ENCODE measurements at places on chromosomes 7 and 10. TPM values are rescaled to one million over a fixed set of nuclear protein-coding genes. Genes with fewer than 3 reads are reported as not detected.

- no peaks in the 10 kb centered on the region for H3K36me3 ChIP-seq
- no peaks in the 10 kb centered on the region for H3K27me3 ChIP-seq
- no peak for DNase-seq
- peak overlapping the region; percentile 5 for H3K27ac ChIP-seq
These were observed 14.1 kb downstream of the LAT2 start for GRCh38 chr7:74223711-74224510.

GRCh38 chr7:7416031-7416858 is 119.4 kb downstream of the COL28A1 start:
- H3K27ac ChIP-seq, result no peak overlapping the region
- no peaks in the 10 kb centered on the region for H3K27me3 ChIP-seq
- no peaks in the 10 kb centered on the region for H3K36me3 ChIP-seq
- H3K4me3 ChIP-seq, result no peak overlapping the region

PNLIPRP2 gene
- 1.00 TPM for total RNA-seq

DNA sequence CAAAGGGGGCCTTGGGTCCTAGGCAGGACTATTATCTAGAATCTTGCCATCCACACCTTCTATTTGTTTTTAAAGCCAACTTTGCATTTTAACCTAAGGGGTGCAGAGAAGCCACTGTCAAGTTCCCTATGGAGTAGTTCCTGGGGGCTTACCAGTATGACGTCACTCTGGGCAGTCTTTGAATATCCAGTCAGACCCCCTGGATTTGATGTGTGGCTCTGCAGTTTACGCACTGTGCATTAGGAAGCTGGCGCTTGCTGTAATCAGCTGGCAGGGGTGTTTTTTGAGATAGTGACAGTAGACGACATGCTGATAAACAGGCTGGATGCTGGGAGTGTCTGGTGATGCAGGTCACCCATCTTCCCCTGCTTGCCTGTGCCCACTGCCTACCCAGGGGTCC is 892.7 kb upstream of the ZNF722 start:
- H3K27ac ChIP-seq, result no peak overlapping the region
- no peak overlapping the region for H3K4me3 ChIP-seq
- DNase-seq, result no peak
- no peaks in the 10 kb centered on the region for H3K4me1 ChIP-seq

SFTPA1 gene
- not detected for total RNA-seq

CNNM1 gene
- not detected for total RNA-seq

- DNase-seq, result no peak
- H3K4me3 ChIP-seq, result no peak overlapping the region
- H3K27ac ChIP-seq, result no peak overlapping the region
- H3K27me3 ChIP-seq, result no peaks in the 10 kb centered on the region
- no peaks in the 10 kb centered on the region for H3K36me3 ChIP-seq
These were observed 76.0 kb downstream of the SPDYE5 start for GRCh38 chr7:75567948-75568595.

- peak; percentile 24 for DNase-seq
- H3K4me1 ChIP-seq, result no peaks in the 10 kb centered on the region
- peaks cover 3% of the 10 kb centered on the region for H3K27me3 ChIP-seq
- no peak overlapping the region for H3K27ac ChIP-seq
These were observed 25.7 kb downstream of the C10orf71 start for GRCh38 chr10:49324711-49325110.

TWIST1 gene
- total RNA-seq, result not detected

PLEKHS1 gene
- total RNA-seq, result not detected

SEMA3C gene
- 25.8 TPM for total RNA-seq

GRCh38 chr7:38535073-38535472 is 96.1 kb downstream of the AMPH start:
- no peak overlapping the region for H3K27ac ChIP-seq
- no peaks in the 10 kb centered on the region for H3K4me1 ChIP-seq
- no peak overlapping the region for H3K4me3 ChIP-seq
- no peaks in the 10 kb centered on the region for H3K27me3 ChIP-seq
- H3K36me3 ChIP-seq, result no peaks in the 10 kb centered on the region
- DNase-seq, result no peak

TMEM176A gene
- 49.6 TPM for total RNA-seq

- H3K36me3 ChIP-seq, result no peaks in the 10 kb centered on the region
- peaks cover 17% of the 10 kb centered on the region for H3K4me1 ChIP-seq
- H3K27ac ChIP-seq, result no peak overlapping the region
- H3K27me3 ChIP-seq, result no peaks in the 10 kb centered on the region
These were observed 16.7 kb downstream of the NOS3 start for GRCh38 chr7:151007469-151007898.

- no peak overlapping the region for H3K4me3 ChIP-seq
- no peaks in the 10 kb centered on the region for H3K36me3 ChIP-seq
- DNase-seq, result no peak
- H3K4me1 ChIP-seq, result no peaks in the 10 kb centered on the region
- H3K27me3 ChIP-seq, result no peaks in the 10 kb centered on the region
These were observed 571.1 kb downstream of the GRID1 start for GRCh38 chr10:85795460-85795859.

GRCh38 chr7:107045195-107045960 is 873 bp downstream of the PRKAR2B start:
- DNase-seq, result no peak
- H3K4me1 ChIP-seq, result peaks cover 4% of the 10 kb centered on the region
- H3K27ac ChIP-seq, result no peak overlapping the region
- peaks cover 2% of the 10 kb centered on the region for H3K27me3 ChIP-seq
- peak overlapping the region; percentile 47 for H3K4me3 ChIP-seq

- H3K27ac ChIP-seq, result no peak overlapping the region
- H3K4me1 ChIP-seq, result no peaks in the 10 kb centered on the region
- H3K36me3 ChIP-seq, result no peaks in the 10 kb centered on the region
- no peak for DNase-seq
These were observed 26.3 kb downstream of the DENND11 start for GRCh38 chr7:141675436-141676215.

TPK1 gene
- total RNA-seq, result 72.0 TPM

- H3K36me3 ChIP-seq, result no peaks in the 10 kb centered on the region
- no peak for DNase-seq
- no peak overlapping the region for H3K27ac ChIP-seq
These were observed 119.5 kb downstream of the BAMBI start for GRCh38 chr10:28796606-28797512.

DNA sequence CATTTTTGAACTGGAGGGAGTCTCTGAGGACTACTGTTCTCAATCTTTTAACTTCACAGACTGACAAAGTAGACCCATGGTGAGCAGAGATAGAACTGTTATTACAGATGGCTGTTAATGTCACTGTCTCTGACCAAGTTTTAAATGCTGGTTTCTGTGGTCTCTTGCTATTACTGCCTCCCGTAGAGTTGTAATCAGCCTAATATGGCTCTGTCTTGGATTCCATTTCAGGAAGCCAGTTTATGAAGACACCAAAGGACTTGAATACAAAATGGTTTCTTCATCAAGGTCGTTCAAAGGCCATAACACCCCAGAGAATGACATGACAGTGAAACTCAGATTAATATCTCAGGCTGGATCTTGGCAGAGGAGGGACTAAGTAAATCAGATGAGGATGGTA is 3.9 kb downstream of the SFRP4 start:
- H3K4me1 ChIP-seq, result peaks cover 4% of the 10 kb centered on the region
- H3K27ac ChIP-seq, result no peak overlapping the region
- DNase-seq, result no peak
- H3K36me3 ChIP-seq, result no peaks in the 10 kb centered on the region
- H3K27me3 ChIP-seq, result no peaks in the 10 kb centered on the region

DNA sequence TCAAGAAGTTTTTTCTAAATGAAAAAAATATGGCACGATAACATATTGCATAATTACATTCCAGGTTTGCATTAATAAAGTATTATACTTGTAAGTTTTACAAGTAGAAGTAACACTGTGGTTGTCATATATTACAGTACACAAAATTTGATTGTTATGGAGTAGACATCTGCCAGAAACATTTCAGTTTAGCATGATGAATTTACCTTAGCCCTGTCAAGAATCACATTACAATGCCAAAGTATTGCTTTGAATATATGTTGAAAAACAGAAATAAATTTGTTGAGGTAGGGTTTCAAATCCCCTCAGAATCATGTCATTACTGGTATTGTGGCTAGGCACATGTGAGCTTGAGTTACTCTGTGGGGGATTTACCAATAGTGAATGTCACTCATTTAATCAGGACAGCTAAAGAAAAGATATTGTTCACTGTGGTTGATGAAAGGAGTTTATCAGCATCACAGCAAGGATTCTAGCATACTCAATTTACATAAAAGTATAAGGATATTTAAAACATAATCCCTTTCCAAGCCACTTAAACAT is 112.1 kb downstream of the MDFIC start:
- no peak for DNase-seq
- H3K4me1 ChIP-seq, result no peaks in the 10 kb centered on the region
- no peaks in the 10 kb centered on the region for H3K27me3 ChIP-seq

DNA sequence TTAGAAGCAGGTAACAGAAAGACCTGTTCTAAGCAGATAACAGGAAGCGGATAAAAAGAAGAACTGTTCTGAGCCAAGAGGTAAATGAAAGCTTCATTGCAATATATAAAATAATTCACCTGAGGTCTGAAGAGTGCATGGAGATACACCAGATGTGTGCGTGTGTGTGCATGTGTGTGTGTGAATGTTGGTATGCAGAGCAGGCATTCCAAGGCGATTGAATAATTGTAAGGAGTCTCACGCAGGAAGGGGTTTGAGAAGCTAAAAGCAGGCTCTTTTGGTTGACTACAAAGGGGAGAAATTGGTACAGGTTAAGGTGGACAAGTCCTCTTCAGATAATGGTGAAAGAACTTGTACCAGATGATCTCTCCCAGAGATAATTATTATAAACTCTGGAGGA is 450.6 kb downstream of the DNAJB9 start:
- DNase-seq, result no peak
- no peak overlapping the region for H3K4me3 ChIP-seq
- H3K27me3 ChIP-seq, result no peaks in the 10 kb centered on the region
- H3K36me3 ChIP-seq, result no peaks in the 10 kb centered on the region
- H3K27ac ChIP-seq, result no peak overlapping the region
- no peaks in the 10 kb centered on the region for H3K4me1 ChIP-seq

Measured in Caco-2 (cell line).